ENCODE measurements at places on chromosomes 2 and 18.
A peak's percentile ranks its signal among the peaks of the same experiment; 100 is the strongest.

GRCh38 chr18:52348209-52348608 is 8.2 kb downstream of the DCC start:
- no peak for DNase-seq

DNA sequence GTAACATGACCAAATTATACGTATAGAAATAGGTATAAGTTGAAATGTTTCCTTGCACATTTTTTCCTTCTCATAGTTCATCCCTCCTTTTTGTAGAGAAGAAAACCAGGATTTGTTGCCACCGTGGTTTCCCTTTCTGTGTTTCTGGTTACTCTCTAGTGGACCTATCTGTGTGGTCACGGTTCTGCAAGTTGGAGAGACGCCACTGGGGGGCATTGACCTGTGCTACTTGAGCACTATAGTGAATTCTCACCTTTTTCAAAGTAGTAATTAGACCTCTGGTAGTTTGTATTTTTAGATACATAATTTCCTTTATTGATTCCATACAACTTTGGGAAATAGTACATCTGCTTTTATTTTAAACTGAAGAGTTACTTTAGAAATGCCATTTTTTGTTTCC is 444.8 kb downstream of the PTPRM start:
- no peak for DNase-seq

DNA sequence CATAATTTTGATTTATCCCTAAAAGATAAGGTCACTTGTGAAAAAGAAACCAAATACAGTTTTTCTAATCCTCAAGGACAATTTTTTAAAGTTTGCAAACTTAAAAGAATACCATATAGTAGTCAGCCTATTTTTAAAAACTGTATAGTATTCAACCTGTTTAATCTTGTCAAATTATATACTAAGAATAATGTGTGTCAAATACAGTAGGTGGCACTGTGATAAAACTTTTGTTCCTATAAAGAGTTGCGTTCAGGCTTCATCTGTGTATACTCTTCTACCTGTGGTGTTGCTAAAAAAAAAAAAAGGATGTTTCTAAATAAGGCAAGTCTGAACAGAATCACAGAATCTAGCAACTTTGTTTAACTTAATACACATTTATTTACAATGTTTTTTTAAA is 68.6 kb downstream of the CCDC138 start:
- no peak for DNase-seq

DNA sequence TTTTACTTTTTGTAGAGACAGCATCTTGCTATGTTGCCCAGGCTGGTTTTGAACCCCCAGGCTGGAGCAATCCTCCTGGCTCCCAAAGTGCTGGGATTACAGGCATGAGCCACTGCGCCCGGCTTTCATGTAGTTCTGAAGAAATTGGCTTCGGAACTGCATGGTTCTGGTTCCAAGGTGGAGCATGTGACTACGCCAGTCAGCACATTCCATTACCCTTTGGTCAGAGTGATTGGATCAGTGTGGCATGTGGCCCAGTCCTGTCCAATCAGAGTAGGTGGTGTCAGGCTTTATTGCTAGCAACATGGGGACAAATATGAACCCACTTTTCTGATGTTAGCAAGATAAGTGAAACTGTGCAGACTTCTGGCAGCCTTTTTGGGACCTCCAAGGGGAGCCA is 16.3 kb upstream of the ATOH8 start:
- no peak for DNase-seq

GRCh38 chr2:232275670-232276069 is 102.9 kb upstream of the ALPP start:
- no peak for DNase-seq

- DNase-seq, result no peak
Observed at GRCh38 chr2:64394153-64394552, 59.8 kb upstream of the LGALSL start.

DNA sequence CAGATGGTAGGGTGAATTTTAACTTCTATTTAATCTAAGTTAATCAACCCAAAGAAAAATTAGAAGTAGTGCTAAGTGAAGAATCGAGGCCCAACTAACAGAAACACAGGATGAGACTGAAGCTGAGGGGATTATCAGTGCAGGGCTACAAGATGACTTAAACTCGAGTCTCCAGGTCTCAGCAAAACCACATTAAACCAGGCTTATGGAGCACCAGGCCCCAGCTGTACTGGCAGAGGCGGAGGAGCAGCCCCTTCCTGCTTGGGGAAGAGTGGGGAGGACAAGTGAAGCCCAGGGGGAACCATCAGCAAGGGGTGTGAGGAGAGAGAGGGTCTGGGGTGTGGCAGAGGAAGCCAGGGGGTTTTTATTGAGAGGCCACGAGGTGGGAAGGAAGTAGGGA is 135.9 kb upstream of the EPAS1 start:
- no peak for DNase-seq

- DNase-seq, result peak; percentile 98
Observed at GRCh38 chr2:64523666-64524603, at the start of gene AFTPH. Gene AFTPH (plus strand): TSS chr2:64524328. CDS start chr2:64551475, 27,147 bp downstream.

GRCh38 chr2:169203952-169204351 is 134.6 kb downstream of the DHRS9 start:
- DNase-seq, result no peak

DNA sequence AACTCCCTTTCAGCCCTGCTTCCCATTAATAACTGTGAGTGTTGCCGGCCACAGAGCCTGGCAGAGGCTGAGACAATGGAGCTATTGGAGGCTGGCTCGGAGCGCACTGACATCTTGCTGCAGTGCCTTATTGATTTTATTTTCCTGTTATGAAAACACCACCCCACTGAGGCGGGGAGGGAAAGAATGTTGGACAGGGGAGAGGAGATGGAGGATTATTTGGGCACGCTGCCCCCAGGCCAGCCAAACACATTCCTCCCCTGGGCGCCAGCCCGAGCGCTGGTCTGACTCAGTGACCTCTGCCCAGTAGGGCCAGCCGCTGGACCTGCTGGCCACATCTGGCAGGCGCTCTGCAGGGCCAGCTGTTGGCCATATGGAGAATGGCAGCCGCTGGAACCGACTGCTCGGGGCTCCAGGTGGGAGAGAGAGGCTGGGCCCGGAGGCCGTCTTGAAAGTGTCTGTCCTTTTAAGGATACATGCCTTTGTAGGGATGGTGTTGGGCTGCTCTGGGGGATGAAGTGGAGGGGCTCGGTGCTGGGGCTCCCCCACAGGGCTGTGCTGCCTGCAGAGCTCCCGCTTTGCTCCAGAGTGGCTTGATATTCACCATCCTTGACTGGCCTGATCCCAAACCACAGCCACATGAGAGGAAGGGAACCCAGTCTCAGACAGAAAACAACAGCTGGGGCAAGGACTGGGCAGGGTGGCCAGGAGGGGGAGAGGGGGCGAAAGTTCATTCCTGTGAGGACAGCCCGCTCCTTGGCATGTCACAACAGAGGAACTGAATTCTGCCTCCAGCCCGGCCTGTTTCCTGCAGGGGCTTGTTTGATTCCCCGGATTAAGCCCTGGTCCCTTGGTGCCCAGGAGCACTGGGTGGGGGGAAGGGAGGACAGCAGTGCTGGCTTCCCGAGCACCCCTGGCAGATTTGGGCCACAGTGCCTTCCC is 179.0 kb downstream of the KLHL29 start:
- no peak for DNase-seq

- no peak for DNase-seq
Observed at GRCh38 chr2:238761868-238762267, 86.0 kb upstream of the TWIST2 start.

DNA sequence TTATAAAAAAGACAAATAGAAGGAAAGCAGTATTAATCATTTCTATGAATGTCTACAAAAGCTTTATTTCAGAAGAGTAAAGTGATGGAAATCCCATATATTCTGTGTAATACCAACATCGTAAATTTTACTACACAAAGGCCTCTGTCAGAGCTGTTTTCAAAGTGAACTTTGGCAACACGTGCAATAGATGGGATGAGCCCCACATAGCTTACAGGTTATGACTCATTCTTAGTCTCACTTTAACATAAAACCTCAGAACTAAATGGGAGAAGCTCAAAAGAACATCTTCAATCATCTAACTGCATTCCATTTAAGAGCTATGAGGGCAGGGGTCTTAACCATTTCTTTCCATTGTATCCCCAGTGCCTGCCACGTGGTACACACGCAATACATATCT is 11.5 kb downstream of the VPS4B start:
- DNase-seq, result no peak

- no peak for DNase-seq
Observed at GRCh38 chr2:129464036-129464435, 515.4 kb upstream of the RAB6C start.

GRCh38 chr2:39725401-39725800 is 53.7 kb downstream of the THUMPD2 start:
- DNase-seq, result no peak

DNA sequence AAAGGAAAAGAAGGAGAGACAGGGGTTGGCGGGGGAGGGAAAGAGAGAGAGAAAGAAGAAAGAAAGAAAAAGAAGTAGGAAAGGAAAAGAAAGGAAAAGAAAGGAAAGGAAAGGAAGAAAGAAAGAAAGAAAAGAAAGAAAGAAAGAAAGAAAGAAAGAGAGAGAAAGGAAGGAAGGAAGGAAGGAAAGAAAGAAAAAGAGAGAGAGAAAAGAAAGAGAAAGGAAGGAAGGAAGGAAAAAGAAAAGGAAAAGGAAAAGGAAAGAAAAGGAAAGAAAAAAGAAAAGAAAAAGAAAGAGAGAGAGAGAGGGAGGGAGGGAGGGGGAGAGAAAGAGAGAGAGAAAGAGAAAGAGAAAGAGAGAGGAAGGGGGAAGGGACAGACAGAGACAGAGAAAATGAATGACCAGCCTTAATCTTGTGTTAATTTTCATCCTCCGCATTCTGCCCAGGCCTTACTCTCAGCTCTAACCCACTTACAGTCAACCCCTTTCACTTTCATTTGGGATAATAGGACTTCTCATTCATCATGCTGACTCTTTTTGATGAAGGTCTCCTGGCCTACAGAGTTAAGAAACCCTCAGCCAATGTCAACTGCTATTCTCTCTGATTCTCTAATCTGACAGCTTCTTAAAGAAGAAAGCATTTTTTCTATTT is 207.3 kb downstream of the SUCLG1 start:
- DNase-seq, result no peak

DNA sequence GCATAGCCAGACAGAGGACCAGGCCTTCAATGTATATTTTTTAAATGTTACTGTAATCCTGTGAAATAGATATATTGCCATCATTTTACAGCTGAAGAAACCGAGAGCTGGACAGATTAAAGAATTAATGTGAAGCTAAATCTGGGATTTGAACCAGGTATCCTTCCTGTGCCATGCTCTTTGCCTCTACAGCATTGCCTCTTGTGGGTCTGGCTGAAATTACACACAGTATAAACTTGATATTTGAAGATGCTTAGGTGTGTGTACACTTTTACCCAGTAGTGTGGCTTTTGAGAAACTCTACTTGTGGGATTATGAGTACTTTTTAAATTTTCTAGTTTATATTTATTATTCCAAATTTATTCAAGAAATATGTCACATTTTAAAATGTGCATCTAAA is 264.5 kb downstream of the CNTNAP5 start:
- no peak for DNase-seq

- DNase-seq, result no peak
Observed at GRCh38 chr18:24930971-24931370, 421.0 kb downstream of the ZNF521 start.

- DNase-seq, result peak; percentile 77
Observed at GRCh38 chr18:75210274-75211001, at the start of gene TSHZ1. Gene TSHZ1 (plus strand): TSS chr18:75210797. CDS start chr18:75211877, 1,080 bp downstream.

DNA sequence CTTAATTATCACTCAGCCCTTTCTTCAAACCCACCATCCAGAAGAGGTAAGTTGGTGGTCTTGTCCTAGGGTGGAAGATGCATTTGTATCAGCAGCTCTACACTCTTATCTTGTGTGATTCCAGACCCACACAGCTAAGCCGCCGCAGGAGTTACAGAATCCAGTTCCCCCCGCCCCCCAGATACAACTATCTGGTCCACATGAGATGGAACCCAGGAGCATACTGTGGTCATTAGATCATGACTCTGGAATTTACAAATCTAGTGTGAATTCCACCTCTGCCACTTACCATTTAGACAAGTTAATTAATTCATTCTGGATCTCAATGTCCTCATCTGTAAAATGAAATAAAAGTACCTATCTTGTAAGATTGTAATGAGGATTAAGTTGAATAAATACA is 486.4 kb downstream of the BCL11A start:
- no peak for DNase-seq

GRCh38 chr18:34838669-34839068 is 128.6 kb downstream of the DTNA start:
- DNase-seq, result no peak
